ENCODE measurements at places on chromosomes 1 and 21. TPM values are rescaled to one million over a fixed set of nuclear protein-coding genes. Genes with fewer than 3 reads are reported as not detected.

The PADI2 gene
- total RNA-seq: not detected

The ATAD3C gene
- total RNA-seq: 0.17 TPM

The SMYD2 gene
- 14.0 TPM for total RNA-seq

- no peaks in the 10 kb centered on the region for H3K36me3 ChIP-seq
- H3K27me3 ChIP-seq: peaks cover 13% of the 10 kb centered on the region
- DNase-seq: peak; percentile 35
- no peaks in the 10 kb centered on the region for H3K4me1 ChIP-seq
Observed at GRCh38 chr1:22618056-22618455, 18.4 kb upstream of the C1QA start.

DNA sequence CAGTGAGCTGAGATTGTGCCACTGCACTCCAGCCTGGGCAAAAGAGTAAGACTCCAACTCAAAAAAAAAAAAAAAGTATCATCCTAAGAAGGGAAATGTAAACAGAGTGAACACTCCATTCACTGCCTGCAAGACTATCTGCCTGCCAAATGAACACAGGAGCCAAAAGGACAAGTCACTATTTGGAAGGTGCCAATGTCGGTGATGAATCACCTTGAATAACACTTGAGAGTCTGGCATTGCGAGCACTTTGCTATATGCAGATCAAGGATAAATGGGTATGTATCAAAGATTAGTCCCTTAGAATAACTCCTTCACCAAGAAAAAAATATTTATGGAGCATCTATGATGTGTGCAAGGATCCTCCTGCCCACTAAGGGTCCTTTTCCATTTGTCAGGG is 6.6 kb downstream of the UBR4 start:
- no peak overlapping the region for H3K27ac ChIP-seq
- DNase-seq: no peak
- H3K27me3 ChIP-seq: no peaks in the 10 kb centered on the region
- peaks cover 5% of the 10 kb centered on the region for H3K36me3 ChIP-seq
- peaks cover 36% of the 10 kb centered on the region for H3K4me1 ChIP-seq

DNA sequence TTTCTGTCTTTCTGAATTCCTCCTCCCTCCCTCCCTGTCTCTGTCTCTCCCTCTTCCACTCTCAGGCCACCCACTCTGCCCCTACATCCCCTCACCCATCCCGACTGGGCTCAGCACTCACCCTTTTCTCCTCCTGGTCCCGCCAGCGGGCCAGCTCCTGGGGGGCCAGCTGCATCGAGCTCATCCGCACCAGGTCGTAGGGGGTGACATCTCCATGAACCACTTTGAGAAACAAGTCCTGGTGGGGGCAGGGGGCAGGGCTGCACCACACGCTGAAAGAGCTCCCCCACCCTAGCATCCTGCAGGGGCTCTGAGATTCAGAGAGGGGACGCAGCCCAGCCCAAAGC is 17.8 kb downstream of the SPOCD1 start:
- DNase-seq: peak; percentile 20
- H3K27ac ChIP-seq: peak overlapping the region; percentile 23
- H3K27me3 ChIP-seq: peaks cover 9% of the 10 kb centered on the region
- no peak overlapping the region for H3K4me3 ChIP-seq
- peaks cover 3% of the 10 kb centered on the region for H3K4me1 ChIP-seq
- H3K36me3 ChIP-seq: no peaks in the 10 kb centered on the region

DNA sequence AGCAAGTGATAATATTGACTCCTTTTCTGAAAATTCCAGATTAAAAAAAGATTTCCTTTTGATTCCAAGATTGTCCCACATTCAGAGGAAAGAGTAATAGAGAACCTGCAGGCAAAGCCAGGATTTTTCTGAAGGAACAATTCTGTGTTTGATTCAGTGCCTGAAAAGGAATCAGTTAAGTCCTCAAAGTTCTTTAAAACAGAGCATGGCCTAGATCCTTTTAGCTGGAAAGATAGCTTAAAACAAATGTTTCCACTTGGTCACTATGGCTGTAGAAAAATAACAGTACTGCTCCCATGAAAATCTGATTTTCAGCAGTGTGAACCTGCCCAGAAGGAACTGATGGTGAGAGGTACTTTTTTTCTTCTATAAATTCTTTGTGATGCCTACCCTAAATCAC is 41.8 kb downstream of the HS2ST1 start:
- H3K4me3 ChIP-seq: no peak overlapping the region
- no peaks in the 10 kb centered on the region for H3K27me3 ChIP-seq
- no peaks in the 10 kb centered on the region for H3K36me3 ChIP-seq
- DNase-seq: no peak
- H3K27ac ChIP-seq: no peak overlapping the region

- no peaks in the 10 kb centered on the region for H3K36me3 ChIP-seq
- peaks cover 2% of the 10 kb centered on the region for H3K27me3 ChIP-seq
- no peak overlapping the region for H3K4me3 ChIP-seq
- H3K27ac ChIP-seq: no peak overlapping the region
- DNase-seq: no peak
- H3K4me1 ChIP-seq: no peaks in the 10 kb centered on the region
Observed at GRCh38 chr1:32746130-32746529, 43.6 kb upstream of the SYNC start.

GRCh38 chr1:37143800-37144199 is 109.5 kb upstream of the GRIK3 start:
- H3K36me3 ChIP-seq: no peaks in the 10 kb centered on the region
- no peak overlapping the region for H3K4me3 ChIP-seq
- peaks cover 27% of the 10 kb centered on the region for H3K27me3 ChIP-seq
- DNase-seq: no peak
- no peaks in the 10 kb centered on the region for H3K4me1 ChIP-seq
- no peak overlapping the region for H3K27ac ChIP-seq

- no peak overlapping the region for H3K27ac ChIP-seq
- peaks cover 60% of the 10 kb centered on the region for H3K27me3 ChIP-seq
- no peaks in the 10 kb centered on the region for H3K36me3 ChIP-seq
- peak; percentile 32 for DNase-seq
- peaks cover 3% of the 10 kb centered on the region for H3K4me1 ChIP-seq
Observed at GRCh38 chr1:110136911-110137310, 13.4 kb upstream of the SLC6A17 start.

DNA sequence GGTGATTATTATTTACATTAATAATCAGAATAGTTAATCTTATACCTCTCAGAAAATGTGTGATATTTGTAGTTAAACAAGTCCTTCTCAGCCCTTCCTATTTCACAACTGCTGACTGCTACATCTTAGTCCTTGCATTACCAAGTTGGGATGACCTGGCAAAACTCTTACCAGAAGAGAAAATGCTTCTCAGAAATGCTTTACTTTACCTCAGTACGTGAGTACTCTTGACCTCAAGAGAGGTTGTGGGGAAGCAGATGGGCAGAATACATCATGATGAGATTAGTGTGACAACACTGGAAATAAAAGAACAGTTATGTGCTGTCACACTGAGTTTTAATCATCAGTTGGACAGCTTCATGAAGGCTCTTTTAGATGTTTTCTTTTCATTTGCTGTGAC is 16.2 kb downstream of the CFAP126 start:
- H3K4me1 ChIP-seq: no peaks in the 10 kb centered on the region
- H3K36me3 ChIP-seq: no peaks in the 10 kb centered on the region
- H3K4me3 ChIP-seq: peak overlapping the region; percentile 23
- no peak for DNase-seq
- H3K27ac ChIP-seq: peak overlapping the region; percentile 89

GRCh38 chr1:201385299-201385891 is 7.9 kb upstream of the TNNT2 start:
- no peak for DNase-seq
- no peaks in the 10 kb centered on the region for H3K4me1 ChIP-seq
- no peak overlapping the region for H3K4me3 ChIP-seq
- H3K36me3 ChIP-seq: no peaks in the 10 kb centered on the region
- H3K27ac ChIP-seq: no peak overlapping the region

DNA sequence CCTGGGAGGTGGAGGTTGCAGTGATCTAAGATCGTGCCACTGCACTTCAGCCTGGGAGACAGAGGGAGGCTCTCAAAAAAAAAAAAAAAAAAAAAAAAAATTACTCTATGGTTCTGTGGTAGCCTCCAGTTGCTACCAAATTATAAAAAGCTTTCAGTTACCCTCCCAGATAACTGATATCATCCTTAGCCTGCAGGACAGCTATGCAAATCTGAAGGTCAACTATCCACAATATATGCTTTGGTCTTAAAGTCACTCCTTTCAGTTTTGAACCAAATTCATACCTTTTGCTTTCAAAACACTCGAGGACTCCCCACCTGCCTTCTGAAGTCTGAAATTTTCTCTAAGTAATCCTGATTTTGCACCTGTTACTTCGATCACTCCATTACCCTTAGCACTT is 3.1 kb downstream of the MIXL1 start:
- peaks cover 4% of the 10 kb centered on the region for H3K4me1 ChIP-seq
- H3K36me3 ChIP-seq: no peaks in the 10 kb centered on the region
- no peak overlapping the region for H3K4me3 ChIP-seq
- no peak overlapping the region for H3K27ac ChIP-seq

DNA sequence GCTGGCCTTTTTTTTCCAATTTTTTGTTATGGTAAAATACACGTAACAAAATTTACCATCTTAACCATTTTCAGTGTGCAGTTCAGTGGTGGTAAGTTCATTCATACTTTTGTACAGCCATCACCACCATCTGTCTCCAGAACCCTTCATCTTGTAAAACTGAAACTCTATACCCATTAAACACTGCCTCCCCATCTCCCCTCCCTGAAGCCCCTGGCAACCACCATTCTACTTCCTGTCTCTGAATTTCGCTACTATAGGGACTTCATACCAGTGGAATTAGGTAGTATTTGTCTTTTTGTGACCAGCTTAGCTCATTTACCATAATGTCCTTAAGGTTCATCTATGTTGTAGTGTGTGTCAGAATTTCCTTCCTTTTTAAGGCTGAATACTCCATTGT is 8.7 kb downstream of the PKNOX1 start:
- H3K27ac ChIP-seq: peak overlapping the region; percentile 26
- DNase-seq: no peak
- H3K4me3 ChIP-seq: peak overlapping the region; percentile 13
- peaks cover 31% of the 10 kb centered on the region for H3K4me1 ChIP-seq
- H3K27me3 ChIP-seq: no peaks in the 10 kb centered on the region

DNA sequence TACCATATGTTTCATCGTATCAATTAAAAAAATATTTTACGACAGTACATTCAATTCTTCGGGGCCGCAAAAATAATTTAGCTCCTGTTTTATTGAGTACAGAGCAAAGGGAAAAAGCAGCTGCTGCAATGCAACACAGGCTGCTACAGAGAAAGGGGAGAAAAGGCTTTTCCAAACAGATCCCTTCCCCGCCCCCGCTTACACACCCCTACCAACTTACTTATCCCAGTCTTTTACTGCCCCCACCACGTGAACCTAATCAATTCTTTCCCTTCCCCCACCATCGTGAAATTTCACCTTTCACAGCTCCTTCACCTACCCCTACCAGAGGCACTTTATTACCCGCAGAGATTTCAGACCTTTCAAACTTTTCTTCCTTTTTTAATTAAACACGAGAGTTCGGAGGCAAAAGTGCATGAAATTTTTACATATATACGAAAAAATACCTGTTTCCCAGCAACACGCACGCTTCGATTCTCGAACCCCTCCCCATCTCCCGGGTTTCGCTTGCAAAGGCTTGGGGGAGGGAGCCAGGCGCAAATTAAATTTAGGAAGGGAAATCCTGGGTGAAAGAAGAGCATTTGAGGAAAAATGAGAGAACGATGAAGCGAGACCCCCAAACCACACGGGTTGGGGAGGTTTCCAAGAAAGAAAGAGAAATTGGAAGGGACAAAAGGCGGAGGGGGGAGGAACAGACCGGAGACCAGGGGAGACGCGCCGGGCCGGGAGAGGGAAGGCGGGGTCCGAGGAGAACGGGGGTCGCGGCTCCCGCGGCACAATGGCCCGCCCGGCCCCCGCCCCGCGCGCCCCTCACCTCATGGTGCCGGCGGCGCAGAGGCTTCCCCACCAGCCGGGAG is 823 bp downstream of the ENAH start:
- H3K4me3 ChIP-seq: peak overlapping the region; percentile 75
- H3K4me1 ChIP-seq: peaks cover 10% of the 10 kb centered on the region
- H3K36me3 ChIP-seq: no peaks in the 10 kb centered on the region
- H3K27ac ChIP-seq: peak overlapping the region; percentile 40
- no peak for DNase-seq
- peaks cover 32% of the 10 kb centered on the region for H3K27me3 ChIP-seq

DNA sequence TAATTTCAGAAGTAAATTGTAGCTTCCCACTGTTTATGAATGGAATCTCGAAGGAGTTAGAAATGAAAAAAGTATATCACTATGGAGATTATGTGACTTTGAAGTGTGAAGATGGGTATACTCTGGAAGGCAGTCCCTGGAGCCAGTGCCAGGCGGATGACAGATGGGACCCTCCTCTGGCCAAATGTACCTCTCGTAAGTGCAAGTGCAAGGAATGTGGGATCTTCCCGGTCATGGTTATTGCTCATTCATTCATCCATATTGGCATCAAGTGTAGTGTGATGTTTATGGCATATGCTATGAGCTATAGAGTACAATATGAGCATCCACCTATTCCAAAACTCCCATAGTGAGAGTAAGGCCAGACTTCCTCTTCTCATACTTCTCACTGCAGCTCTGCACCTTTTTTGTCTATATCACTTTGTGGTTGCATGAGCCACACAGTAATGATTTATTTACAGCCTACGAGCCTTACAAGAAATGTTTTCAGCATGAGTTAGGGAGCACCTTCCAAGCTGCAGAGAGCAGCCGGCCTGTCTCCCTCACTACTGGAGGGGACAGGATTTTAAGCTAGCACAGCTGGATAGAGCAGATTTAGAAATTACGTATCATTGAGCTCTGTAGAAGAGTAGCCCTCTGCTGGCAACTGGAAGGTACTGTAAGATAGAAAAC is 24.9 kb upstream of the CR1L start:
- no peaks in the 10 kb centered on the region for H3K36me3 ChIP-seq
- no peak overlapping the region for H3K27ac ChIP-seq
- peaks cover 17% of the 10 kb centered on the region for H3K27me3 ChIP-seq
- H3K4me3 ChIP-seq: no peak overlapping the region
- DNase-seq: no peak
- no peaks in the 10 kb centered on the region for H3K4me1 ChIP-seq

- H3K4me1 ChIP-seq: no peaks in the 10 kb centered on the region
- no peak overlapping the region for H3K4me3 ChIP-seq
- no peaks in the 10 kb centered on the region for H3K36me3 ChIP-seq
- no peak for DNase-seq
- H3K27me3 ChIP-seq: no peaks in the 10 kb centered on the region
Observed at GRCh38 chr1:174883409-174883808, 116.3 kb upstream of the CACYBP start.

DNA sequence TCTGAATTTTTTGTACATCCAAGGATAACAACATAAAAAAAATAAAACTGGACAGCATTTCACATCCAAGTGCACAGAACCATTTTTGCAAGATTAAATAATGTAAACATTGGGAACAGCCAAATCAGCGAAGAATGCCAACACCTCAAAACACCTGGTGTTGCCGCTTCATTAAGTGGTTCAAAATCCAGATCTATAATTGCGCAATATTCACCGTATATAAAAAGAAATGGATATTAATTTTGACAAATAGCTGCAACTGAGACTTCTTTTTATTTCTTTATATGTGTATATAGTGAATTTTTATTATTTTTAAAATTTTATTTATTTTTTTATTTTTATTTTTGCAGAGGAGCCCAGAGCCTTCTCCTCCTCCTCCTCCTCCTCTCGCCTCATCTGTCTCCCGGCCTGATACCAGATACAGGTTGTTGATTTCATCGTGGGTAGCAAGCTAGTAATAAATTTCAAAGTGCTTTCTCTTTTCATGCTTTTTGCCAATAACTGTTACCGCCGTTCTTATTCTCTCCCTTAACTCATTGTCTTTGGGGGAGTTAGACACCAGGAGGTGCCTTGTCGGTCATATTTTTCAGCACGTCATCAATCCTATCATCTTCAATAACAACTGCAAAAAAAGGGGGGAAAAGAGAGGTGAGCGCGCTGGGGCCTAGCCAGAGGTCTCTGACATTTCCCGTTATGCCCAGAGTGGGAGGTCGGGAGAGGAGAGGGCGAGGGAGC is 2.7 kb downstream of the CAMK2N1 start:
- no peaks in the 10 kb centered on the region for H3K4me1 ChIP-seq
- H3K36me3 ChIP-seq: peaks cover 5% of the 10 kb centered on the region
- no peak for DNase-seq
- peaks cover 43% of the 10 kb centered on the region for H3K27me3 ChIP-seq
- H3K27ac ChIP-seq: no peak overlapping the region
- peak overlapping the region; percentile 78 for H3K4me3 ChIP-seq

Measured in natural killer cell treated with Interleukin-12 subunit alpha and Interleukin-12 subunit beta and Interleukin-15 and Interleukin-18, amount 100 ng/mL, for 72 hours (primary cell).